ENCODE measurements at places on chromosomes 3 and 15.

DNA sequence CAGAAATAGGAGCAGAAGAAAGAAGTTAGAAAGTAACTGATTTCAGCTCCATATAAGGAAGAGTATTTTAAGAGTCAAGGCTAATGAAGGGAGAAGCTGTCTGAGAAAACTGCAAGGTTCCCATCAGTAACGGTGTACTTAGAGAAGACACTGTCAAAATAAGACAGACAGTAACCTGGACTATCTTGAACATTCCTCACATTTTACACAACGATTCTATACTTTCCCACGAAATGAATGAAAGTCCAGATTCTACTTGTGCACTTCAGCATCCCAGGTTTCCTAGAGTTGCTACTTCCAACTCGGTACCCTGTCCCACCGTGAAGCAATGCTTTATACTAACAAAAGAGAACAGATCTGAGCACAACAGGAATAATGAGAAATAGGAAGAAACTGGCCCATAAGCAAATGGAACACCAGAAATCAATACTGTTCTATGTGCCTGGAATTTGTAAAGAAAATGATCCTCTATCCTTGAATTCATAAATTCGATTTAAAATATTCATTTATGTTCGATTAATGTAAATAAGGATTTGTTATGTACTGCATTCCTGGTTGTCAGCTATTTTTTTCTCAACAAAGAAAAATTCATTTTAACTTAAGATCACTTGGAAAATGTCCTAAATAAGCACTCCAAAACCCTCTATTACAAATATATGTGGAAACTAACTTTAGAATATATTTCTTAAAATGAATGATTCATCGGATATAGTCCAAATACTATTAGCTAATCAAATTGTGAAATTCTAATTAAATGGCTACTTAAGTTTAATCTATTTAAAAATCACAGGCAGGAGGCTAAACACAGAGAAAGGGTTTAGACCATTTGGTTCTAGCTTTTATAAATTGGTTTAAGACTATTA lies 1.5 kb downstream of the C3orf70 start:
- no peak for DNase-seq

- no peak for DNase-seq
Observed at GRCh38 chr15:56467616-56468015, 2.7 kb upstream of the MNS1 start.

- peak; percentile 26 for DNase-seq
Observed at GRCh38 chr3:16482770-16483531, 30.5 kb downstream of the RFTN1 start.

DNA sequence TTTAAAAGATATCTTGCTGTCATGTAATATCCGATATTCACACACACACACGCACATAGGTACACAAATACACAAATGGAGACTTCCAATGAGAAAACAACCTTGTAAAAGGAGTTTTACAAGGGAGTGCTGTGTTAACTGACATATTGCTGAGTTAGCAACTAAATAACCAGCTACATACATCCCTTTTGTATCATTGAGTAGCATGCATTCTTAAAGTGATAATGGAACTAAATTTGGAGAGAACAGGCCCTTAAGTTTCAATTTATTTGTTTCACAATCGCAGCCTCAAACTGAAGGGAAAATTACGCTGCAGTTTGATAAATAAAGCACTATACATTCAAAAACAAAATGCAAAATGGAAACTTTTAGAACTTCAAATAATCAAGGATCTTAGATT lies 1046.0 kb upstream of the NR2F2 start:
- no peak for DNase-seq

GRCh38 chr15:64530918-64531317 lies 70.5 kb downstream of the ZNF609 start:
- DNase-seq, result no peak
